ENCODE measurements at places on chromosomes 2 and 18. TPM values are rescaled to one million over a fixed set of nuclear protein-coding genes. Genes with fewer than 3 reads are reported as not detected.

DNA sequence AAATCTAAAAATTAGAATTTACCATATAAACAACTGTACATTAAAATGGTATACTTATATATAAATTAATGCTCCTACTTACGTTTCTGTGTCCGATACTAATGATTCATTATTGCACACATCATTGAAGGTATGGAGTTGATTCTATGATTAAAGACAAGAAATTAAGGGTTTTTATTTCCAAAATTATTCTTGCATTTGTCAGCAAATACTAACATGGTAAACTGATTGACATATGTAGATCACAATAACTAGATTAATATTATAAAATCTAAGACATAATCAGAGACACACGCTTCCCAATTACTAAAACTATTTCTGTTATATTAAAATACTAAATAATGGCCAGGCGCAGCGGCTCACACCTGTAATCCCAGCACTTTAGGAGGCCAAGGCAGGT is 92.6 kb downstream of the USP34 start:
- no peak for DNase-seq

- DNase-seq: no peak
These were observed 186.4 kb upstream of the FAM98A start for GRCh38 chr2:33785201-33786106.

GRCh38 chr2:106185475-106186184 is 8.5 kb downstream of the UXS1 start:
- DNase-seq: no peak

DNA sequence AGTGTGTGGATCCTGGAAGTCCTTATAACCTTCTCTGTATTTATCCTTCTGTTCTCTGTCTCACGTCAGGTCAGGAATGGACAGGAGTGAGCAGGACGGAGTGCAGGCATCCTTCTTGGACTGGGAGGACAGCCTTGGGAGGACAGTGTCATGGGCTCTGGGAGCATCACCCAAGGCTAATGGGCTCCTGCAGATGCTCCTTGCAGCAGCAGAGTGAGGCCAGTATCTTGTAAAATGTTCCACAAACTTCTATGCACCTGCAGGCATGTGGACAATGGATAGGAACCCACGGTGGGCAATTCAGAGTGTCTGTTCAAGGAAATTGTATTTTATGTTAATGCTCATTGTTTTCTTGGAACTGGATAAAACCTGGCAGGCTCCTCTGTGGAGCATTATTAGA is 176.2 kb downstream of the RNF144A start:
- no peak for DNase-seq

DNA sequence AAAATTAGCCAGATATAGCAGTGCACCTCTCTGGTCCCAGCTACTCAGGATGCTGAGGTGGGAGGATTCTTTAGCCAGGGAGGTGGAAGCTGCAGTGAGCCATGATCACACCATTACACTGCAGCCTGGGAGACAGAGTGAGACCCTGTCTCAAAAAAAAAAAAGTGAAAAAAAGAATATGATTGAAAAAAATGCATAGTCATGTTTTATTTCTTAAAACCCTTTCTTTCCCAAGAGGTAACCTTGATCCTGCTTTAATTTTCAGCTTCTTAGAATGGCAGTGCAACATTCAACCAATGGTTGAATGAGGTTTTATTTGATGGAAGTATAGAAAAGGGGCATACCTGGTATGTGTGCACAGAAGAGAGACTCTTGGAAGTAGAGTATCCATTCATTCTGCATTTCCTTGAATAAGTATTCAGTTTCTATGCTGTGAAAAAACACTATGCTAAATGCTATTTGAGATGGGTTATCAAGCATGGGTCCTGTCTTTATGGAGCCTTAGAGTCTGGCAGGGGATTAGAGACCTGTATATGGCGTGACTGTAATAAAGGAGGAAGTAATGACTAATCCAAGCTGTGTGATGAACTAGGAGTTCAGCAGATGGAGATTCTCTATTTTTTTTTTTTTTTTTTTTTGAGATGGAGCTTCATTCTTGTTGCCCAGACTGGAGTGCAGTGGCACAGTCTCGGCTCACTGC is 146.3 kb downstream of the WDSUB1 start:
- DNase-seq: no peak

- no peak for DNase-seq
These were observed 120.9 kb upstream of the NFATC1 start for GRCh38 chr18:79274823-79275222.

GRCh38 chr2:207161247-207162123 is 4.3 kb downstream of the KLF7 start:
- DNase-seq: no peak

DNA sequence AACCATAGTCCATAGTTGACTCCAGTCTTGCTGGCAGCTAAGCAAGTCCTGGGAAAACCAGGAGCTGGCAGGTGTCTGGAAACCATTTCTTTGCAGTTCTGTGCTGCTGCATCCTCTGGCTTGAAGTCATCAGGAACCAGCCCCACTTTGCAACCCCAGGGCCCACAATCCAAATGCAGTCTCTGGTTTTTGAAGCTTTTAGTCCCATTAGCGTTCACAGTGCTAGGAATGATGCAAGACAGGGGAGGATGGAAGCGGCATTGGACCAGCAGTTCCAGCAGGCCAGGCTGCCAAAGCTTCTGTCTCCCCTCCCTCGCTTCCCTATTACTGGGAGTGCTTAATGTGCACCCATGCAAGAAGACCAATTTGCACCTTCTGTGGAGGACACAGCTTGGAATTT is 106.4 kb downstream of the ZBTB7C start:
- DNase-seq: no peak

DNA sequence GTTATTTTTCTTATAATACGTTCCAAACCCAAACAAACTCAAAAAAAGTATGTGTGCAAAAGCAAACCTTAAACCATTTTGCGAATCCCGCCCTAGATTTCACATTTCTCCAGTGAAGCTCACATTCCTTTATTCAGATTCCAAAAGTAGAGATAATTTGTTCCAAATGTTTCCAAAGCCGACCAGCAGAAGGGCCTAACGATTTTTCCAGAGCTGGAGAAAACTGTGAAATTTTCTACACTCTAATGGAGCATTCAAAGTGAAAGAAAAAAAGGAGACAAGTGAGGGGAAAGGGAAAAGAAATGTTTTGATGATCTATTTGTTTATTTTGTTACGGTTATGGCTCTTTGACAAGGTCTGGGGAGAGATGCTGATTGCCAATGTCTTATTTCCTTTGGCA is 286.5 kb upstream of the SLC14A2 start:
- no peak for DNase-seq

Gene RAB6C
- total RNA-seq: not detected

Gene CCBE1
- not detected for total RNA-seq

Gene RBKS
- total RNA-seq: 2.5 TPM

Gene CFAP65
- not detected for total RNA-seq
